AG08395 (cell line): ENCODE measurements at places on chromosomes 7 and 10.

DNA sequence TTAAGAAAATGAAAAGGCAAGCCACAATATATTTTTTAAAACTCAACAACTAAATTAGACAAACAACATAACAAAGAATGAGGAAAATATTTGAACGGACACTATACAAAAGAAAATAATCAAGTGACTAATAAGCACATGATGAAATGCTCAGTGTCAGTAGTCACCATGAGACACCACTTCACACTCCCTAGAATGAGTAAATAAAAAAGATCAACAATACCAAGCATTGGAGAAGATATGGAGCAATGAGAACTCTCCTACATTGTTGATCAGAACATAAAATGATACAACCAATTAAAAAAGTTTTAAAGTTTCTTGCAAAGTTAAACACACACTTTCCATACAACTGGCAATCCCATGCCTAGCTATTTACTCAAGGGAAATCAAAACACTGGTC, 222.2 kb downstream of the C7orf25 start:
- DNase-seq: no peak

GRCh38 chr10:73232887-73233286, 14.2 kb downstream of the DNAJC9 start:
- DNase-seq: no peak

- no peak for DNase-seq
Observed at GRCh38 chr10:63027531-63027930, 105.6 kb upstream of the NRBF2 start.

GRCh38 chr10:12835709-12836108, 165.8 kb downstream of the CCDC3 start:
- peak; percentile 63 for DNase-seq

- no peak for DNase-seq
Observed at GRCh38 chr10:3469639-3470020, 297.0 kb upstream of the PITRM1 start.

GRCh38 chr10:2927958-2928840, 139.1 kb upstream of the PFKP start:
- peak; percentile 84 for DNase-seq

DNA sequence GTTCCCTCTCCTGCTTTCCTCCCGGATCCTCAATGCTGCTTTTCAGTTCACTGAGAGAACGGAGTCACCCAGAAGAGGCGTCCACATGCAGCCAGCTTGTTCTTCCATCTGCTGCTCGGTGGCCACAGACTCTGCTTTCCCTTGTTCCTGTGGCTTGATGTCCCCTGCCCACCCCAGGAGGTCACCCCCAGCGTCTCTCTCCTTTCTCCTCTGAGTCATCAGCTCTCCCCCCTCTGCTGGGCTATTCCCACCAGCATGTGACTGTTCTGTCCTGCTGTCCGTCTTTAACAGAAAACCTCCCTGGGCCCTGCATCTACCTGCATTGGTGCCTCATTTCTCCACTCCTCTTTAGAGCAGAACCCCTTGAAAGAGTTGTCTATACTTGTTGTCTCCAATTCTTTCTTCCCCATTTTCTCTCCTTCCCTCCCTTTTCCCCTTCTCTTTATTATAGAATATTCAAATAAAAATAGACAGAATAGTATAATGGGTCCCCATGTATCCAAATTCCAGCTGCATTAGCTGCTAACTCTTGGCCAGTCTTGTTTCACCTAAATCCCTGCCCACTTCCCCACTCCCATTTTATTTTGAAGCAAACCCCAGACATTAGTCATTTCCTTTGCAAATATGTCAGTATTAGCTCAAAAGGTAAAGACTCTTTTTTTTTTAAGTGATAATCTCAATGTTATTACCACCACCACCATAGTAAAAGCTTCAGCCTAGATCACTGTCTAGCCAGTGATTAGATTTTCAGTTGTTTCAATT, 4.1 kb downstream of the ZNF282 start:
- no peak for DNase-seq

DNA sequence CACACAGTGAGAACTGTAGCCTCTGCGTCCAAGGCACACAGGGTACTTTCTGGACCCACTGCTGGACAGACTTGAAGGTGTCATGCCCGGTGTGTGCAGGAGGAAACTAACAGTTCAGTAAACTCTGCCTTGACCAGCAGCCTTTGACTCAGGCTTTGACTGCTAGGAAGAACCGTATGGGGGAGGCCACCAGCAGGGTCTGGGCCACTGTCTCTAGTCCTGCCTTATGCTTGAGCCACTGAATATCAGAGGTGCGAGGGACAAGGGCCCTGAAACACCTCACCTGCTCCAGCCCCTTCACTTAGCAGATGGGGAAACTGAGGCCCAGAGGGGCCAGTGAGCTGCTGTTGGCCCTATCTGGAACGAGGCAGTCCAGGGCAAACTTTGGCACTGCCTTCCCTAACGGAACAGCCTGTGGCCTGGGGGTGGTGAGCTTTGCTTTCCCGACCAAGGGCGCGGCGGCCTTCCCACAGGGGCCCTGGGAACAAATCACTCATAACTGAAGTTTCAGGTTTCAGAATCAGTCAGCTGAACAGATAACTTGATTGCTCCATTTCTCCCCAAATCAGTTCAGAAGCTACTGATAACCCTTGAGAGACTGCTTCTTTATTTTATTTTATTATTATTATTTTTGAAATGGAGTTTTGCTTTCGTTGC, 130.0 kb downstream of the FAM53B start:
- no peak for DNase-seq

GRCh38 chr10:46542567-46543465, 13.6 kb downstream of the GPRIN2 start:
- DNase-seq: no peak

DNA sequence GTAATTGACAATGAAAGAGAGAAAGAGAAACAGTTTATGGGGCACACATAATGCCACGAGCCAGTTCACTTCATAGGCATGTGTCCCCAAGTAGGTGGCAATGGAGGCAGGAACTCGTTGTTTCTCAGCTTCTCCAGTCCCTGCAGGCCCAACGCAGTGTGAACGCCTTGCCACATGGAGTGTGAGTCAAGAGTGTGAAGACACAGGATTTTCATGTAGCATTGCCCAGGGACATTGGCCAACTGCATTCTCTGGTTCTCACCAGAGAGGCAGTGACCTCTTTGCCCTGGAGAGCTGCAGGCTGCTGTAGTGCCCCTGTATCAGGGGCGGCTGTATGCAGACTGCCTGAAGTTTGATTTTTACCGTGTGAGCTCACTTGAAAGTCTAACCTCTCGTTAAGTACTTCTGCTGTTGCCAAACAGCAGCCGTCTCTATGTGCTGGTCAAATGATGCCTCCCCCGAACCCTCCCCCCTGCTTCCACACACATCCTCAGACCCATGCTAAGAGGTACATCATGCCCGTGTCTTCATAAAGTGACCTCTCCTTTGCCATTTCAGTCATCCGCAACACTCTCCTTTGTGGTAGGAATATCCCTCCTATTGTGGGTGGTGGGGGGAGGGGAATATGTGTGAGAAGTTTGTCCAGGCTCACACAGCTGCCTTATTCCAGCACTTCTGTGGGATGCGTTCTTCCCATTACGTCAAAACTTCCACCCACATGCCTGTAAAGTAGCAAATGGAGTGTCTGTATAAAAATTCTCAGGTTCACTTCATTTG, 12.7 kb downstream of the LRRC18 start:
- DNase-seq: no peak
